ENCODE measurements at places on chromosomes 13 and 19. TPM values are rescaled to one million over a fixed set of nuclear protein-coding genes. Genes with fewer than 3 reads are reported as not detected.

- no peak for DNase-seq
- no peak overlapping the region for H3K27ac ChIP-seq
- no peaks in the 10 kb centered on the region for H3K27me3 ChIP-seq
Observed at GRCh38 chr19:5893907-5894703, 9.5 kb downstream of the NDUFA11 start.

GRCh38 chr13:101785858-101786257 is 333.4 kb downstream of the ITGBL1 start:
- H3K36me3 ChIP-seq: no peaks in the 10 kb centered on the region
- no peaks in the 10 kb centered on the region for H3K27me3 ChIP-seq
- DNase-seq: no peak
- no peaks in the 10 kb centered on the region for H3K4me1 ChIP-seq

- no peak overlapping the region for H3K27ac ChIP-seq
- H3K4me1 ChIP-seq: no peaks in the 10 kb centered on the region
- H3K4me3 ChIP-seq: no peak overlapping the region
- H3K36me3 ChIP-seq: no peaks in the 10 kb centered on the region
- no peak for DNase-seq
Observed at GRCh38 chr13:105952233-105952972, 583.1 kb downstream of the EFNB2 start.

DNA sequence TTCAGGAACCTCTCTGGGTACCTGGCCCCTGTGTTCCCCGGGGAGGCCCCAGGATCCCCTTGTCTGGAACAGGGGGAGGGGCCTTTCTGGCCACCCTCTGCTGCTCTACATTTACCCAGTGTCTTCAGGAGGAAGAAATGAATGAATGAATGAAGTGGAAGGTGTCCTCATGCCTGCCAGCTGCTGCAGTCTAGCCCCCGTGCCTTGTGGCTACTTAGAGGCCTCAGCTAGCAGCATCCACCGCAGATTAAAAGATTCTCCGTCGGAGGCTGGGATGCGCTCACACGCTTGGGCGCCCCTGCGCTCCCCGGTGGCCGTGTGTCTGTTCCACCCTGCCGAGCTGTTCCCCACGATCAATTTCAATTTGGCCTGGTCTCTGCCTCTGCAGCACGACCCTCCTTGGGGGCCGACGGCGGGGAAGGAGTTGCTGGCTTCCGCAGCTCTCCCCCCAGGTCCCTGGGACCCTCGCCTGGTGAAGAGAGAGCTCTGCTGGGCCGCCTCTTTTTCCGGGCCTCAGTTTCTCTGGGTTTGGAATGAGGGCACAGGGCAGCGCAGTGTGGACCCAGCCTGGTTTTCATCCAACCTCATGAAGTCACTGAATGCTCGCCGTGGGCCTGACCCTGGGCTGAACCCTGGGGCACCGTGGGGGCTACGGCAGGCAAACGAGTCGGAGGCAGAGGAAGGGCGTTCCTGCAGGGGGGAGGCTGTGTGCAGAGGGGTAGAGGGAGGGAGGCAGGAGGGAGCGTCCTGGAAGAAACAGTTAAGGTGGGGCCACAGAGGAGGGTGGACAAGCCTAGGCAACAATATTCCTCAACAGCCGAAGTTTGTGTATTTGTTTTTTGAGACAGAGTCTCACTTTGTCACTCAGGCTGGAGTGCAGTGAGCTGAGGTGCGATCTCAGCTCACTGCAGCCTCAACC is 28.3 kb downstream of the EFNA2 start:
- DNase-seq: no peak
- peaks cover 16% of the 10 kb centered on the region for H3K27me3 ChIP-seq
- H3K4me3 ChIP-seq: no peak overlapping the region
- H3K4me1 ChIP-seq: peaks cover 4% of the 10 kb centered on the region
- no peak overlapping the region for H3K27ac ChIP-seq
- no peaks in the 10 kb centered on the region for H3K36me3 ChIP-seq

DNA sequence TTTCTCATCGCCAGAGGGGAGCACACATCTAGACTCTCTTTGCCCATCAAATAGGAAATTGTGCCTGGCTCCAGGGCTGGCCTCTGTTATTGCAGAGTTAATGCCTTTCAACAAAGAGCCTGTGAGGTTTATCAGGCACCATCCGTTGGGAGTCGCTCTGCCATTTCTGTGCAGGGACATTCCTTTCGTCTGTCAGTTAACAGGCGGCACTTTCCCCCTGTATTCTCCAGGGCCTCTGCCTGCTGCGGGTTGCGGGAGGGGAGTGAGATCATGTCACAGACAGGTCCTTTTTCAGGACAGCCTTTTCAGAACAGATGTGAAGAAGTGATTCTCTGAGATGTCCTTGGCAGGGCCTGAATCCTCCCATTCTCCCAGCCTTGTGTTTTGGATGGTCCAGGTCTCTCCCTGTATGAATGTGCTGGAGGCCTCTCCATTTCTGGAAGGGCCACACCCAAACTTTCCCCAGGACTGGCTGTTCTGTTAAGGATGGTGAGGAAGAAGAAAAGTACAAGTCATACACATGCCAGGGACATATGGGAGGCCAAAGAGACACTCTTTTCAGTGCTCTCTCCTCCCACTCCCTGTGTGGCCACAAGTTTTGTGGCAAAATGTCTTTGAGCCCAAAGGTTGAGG is 14.9 kb downstream of the SERP2 start:
- no peaks in the 10 kb centered on the region for H3K27me3 ChIP-seq
- H3K36me3 ChIP-seq: no peaks in the 10 kb centered on the region
- no peaks in the 10 kb centered on the region for H3K4me1 ChIP-seq
- DNase-seq: no peak
- no peak overlapping the region for H3K27ac ChIP-seq

- H3K4me3 ChIP-seq: no peak overlapping the region
- H3K36me3 ChIP-seq: no peaks in the 10 kb centered on the region
- no peaks in the 10 kb centered on the region for H3K4me1 ChIP-seq
- no peaks in the 10 kb centered on the region for H3K27me3 ChIP-seq
- H3K27ac ChIP-seq: no peak overlapping the region
- no peak for DNase-seq
Observed at GRCh38 chr19:14779151-14779550, 791 bp upstream of the ADGRE2 start.

Gene LMTK3
- total RNA-seq: 8.3 TPM

- H3K27me3 ChIP-seq: no peaks in the 10 kb centered on the region
- H3K27ac ChIP-seq: no peak overlapping the region
- DNase-seq: no peak
- H3K4me3 ChIP-seq: no peak overlapping the region
Observed at GRCh38 chr13:49124693-49125304, 95.3 kb upstream of the MLNR start.

- no peak overlapping the region for H3K27ac ChIP-seq
- no peaks in the 10 kb centered on the region for H3K27me3 ChIP-seq
- H3K36me3 ChIP-seq: no peaks in the 10 kb centered on the region
- H3K4me1 ChIP-seq: peaks cover 12% of the 10 kb centered on the region
- no peak for DNase-seq
Observed at GRCh38 chr19:15300533-15301197, 31.7 kb downstream of the BRD4 start.

DNA sequence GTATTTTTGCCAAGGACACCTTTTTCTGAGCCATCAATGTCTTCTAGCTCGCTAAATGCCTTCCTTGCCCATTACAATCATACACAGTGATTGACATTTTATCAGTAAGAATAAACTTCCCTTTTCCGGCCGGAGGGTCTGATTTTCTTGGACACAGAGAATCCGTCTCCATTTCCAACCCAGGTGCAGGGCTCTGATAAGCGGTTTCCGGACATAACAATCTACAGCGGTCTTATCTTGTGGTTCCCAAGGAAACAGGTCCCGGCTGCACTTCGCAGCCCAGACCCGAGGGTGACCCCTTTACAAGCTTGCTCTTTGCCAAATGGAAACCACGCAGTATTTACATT is 5.1 kb upstream of the ZNF77 start:
- peak overlapping the region; percentile 96 for H3K27ac ChIP-seq
- DNase-seq: no peak
- no peaks in the 10 kb centered on the region for H3K4me1 ChIP-seq
- H3K4me3 ChIP-seq: peak overlapping the region; percentile 84
- H3K36me3 ChIP-seq: no peaks in the 10 kb centered on the region

Gene SLITRK5
- total RNA-seq: 0.09 TPM

Gene CCDC8
- total RNA-seq: 0.85 TPM

DNA sequence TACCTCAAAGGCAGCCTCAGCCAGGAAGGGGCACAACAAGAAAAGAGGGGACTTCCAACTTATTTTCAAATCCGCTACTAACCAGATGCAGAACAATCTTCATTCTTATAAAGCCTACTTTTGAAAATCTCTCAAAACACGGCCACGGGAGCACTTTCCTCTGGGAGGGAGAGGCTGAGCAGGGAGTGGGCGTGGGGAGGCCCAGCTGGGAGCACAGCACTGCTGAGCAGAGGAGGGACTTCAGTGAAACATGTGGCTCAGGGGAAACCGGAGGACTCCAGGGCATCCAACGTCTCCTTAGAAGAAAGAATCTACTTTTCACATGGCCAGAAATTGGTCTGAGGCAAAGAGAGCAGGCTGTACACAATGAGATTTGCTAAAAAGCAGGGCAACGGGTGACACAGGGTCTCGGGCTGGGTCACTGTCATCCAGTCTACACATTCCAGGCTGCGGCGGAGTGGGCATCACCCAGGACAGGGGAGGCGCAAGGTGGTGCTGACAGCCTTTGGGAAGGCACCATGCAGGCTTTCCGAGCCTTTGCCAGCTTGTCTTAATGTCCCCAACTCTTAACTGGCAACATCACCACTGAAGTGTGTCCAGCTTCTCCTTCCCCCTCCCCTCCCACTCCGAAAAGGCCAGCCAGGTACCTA is 117.1 kb downstream of the STK24 start:
- H3K27ac ChIP-seq: no peak overlapping the region
- no peak for DNase-seq
- no peaks in the 10 kb centered on the region for H3K36me3 ChIP-seq
- no peaks in the 10 kb centered on the region for H3K27me3 ChIP-seq
- no peaks in the 10 kb centered on the region for H3K4me1 ChIP-seq

DNA sequence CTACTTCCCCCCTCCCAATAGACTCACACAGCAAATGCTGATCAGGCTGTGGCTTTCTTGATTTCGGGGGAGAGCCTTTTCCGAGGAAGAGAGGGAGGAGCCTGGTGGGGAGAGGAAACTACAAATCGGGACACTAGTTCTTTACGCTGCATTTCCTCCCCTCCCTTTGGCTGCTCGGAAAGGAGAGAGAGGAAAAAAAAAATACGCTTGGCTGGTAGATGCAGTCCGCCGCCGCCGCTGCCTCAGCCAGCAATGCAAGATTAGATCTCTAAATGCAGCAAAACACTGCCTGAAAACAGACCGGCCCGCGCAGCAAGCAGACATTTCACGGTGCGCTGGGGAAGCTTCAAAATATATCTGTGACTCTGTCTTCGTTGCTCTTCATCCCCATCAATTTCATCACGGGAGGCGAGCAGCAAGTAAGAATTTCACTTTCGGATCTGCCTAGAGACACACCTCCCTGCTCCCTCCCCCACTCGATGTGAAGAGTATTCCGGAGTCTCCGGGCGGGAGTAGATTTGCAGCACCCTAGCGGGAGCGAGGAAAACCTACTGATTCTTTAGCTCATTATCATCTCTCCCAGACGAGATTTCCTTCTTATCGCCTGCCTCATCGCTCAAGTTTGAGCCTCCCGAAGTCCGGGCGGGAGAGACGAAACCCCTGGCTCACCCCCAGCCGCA is at the start of gene PCDH17:
Gene PCDH17, plus strand, starts transcription at position 149 of the 680 bp plus-strand sequence. CDS start 803 bp downstream, outside the sequence.
- H3K36me3 ChIP-seq: no peaks in the 10 kb centered on the region
- DNase-seq: no peak
- peaks cover 22% of the 10 kb centered on the region for H3K27me3 ChIP-seq
- peak within 1 kb of the TSS; percentile 49 for H3K4me3 ChIP-seq
- peak within 1 kb of the TSS; percentile 44 for H3K27ac ChIP-seq

Gene CGB5
- not detected for total RNA-seq

DNA sequence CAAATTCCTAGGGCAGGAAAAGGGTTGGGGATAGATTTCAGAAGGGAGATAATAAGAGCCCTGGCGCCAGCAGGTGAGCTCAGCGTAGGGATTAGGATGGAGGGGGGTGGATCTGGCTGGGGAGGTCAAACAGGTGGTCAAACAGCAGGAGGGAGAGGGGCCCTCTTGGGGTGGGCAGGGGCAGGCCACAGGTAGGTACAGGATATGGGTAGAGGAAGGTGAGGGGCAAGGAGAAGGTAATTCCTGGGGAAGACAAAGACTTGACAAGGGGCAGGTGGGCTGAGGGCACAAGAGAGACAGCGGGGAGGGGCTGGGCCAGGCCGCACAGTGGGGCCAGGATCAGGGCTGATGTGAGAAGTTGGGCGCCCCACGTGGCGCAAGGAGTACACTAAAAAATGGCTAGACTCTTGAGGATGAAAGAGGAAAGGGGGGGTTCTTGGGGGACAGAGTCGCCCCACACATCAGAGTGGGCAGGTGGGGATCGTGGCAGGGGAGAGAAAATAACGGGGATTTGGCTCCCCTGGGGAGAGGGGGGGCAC is 713 bp downstream of the KRI1 start:
- peaks cover 30% of the 10 kb centered on the region for H3K4me1 ChIP-seq
- H3K27me3 ChIP-seq: no peaks in the 10 kb centered on the region

Gene DPF1
- total RNA-seq: not detected
